ENCODE measurements at places on chromosomes 12 and 14.

GRCh38 chr12:113475451-113476175 lies 3.9 kb upstream of the LHX5 start:
- DNase-seq, result no peak

DNA sequence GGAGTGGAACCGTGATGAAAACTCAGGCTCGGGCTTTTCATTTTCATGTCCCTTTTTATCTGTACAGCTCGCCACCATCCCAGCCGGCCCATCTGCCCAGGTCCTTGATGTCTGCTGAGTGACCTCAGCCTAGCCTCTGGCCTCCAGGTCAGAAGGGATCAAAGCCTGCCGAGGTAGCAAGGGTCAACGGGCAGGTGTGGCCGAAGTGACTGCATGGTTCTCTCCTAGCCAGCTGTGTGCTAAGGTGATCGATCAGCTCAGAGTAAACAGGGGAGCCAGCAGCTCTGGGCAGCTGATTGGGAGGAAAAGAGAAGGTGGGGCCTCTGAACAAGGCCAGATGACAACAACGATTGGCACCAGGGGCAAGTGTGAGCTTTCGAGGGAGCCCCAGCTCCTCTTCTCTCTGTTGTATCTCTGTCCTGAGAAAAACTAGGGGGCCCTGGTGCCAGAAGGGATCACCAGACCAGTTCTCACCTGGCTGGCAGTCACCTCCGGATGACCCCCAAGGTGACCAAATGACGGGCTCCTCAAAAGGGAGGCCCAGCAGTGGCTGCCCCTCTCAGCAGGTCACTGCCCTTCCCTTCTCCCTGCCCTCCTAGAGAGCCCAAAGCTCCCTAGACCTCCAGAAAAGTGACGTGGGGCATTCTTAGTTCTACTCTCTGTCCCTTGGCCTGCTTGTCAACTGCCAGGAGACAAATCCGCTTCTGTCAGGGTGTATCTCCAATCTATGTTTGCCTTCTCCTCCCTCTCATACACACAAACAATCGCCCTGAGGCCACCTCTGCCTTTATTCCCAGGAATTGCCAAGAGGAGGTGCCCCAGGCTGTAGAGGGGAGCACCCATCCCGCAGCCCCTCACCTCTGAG lies 3.4 kb downstream of the SLC6A12 start:
- no peak for DNase-seq

GRCh38 chr12:51238037-51238509 lies 553 bp upstream of the DAZAP2 start:
- no peak for DNase-seq

- no peak for DNase-seq
Observed at GRCh38 chr14:103696466-103697071, 18.7 kb downstream of the XRCC3 start.

- DNase-seq, result no peak
Observed at GRCh38 chr12:64912516-64913255, 88.2 kb downstream of the TBC1D30 start.

GRCh38 chr12:96177013-96177412 lies 17.2 kb upstream of the ELK3 start:
- DNase-seq, result peak; percentile 72

GRCh38 chr12:77837876-77838291 lies 7.2 kb downstream of the NAV3 start:
- no peak for DNase-seq

GRCh38 chr14:74881431-74882102 lies at the start of gene DLST:
Gene DLST (plus strand): TSS chr14:74881916. CDS start chr14:74881954, 38 bp downstream.
- DNase-seq, result peak; percentile 88

GRCh38 chr14:34227834-34228649 lies 234.0 kb downstream of the SPTSSA start:
- peak; percentile 75 for DNase-seq

DNA sequence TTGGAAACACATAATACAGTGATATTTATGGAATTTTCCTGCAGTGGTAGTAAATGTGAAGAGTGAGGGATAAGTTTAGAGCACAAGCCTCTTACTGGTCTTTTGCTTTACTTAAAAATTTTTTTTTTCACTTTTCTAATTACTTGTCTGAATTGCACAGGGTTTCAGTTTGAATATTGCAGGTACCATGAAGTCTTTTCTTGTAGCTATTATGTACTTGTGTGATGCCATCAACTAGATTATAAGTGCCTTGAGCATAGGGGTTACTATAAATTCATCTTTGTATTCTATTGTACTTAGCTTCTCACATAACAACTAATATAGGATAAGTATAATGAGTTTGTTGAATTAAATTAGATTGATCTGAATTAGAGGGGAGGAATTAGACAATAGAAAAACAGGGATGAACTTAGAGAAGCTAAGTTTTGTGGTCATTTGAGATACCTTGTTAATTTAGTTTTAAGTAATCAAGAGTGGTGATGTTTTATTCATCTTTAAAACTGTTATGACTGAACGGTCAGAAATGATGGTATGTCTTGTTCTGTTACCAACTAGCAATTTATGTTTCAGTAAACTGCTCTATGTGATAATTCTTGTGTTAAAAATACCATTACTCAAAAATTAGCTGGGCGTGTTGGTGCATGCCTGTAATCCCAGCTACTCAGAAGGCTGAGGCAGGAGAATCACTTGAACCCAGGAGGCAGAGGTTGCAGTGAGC lies 42.1 kb downstream of the CCDC91 start:
- no peak for DNase-seq

- DNase-seq, result no peak
Observed at GRCh38 chr12:104694161-104694560, 237.4 kb downstream of the CHST11 start.

GRCh38 chr14:73146111-73146510 lies 9.8 kb downstream of the PSEN1 start:
- DNase-seq, result no peak

- DNase-seq, result no peak
Observed at GRCh38 chr14:56862836-56863235, 52.6 kb upstream of the OTX2 start.

DNA sequence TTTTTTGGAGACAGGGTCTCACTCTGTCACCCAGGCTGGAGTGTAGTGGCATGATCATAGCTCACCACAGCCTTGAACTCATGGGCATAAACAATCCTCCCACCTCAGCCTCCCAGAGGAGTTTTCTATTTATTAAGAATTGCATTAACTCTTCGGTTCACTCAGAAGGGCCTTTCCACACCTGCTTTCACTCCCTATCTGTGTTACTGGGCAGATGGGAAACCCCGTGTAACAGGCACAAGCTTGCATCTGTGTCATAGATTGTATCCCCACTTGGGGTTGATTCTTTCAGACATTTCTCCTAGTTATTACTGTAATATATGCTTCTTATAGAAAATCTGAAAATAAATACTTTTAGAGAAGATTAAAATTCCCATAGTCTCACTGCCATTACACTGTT lies 38.7 kb downstream of the STX2 start:
- no peak for DNase-seq

GRCh38 chr12:68359674-68360073 lies 27.5 kb upstream of the MDM1 start:
- DNase-seq, result no peak

- DNase-seq, result no peak
Observed at GRCh38 chr12:93653712-93654111, 23.5 kb upstream of the CRADD start.

GRCh38 chr12:125159702-125160101 lies 94.5 kb downstream of the AACS start:
- no peak for DNase-seq

- no peak for DNase-seq
Observed at GRCh38 chr12:80230068-80230467, 130.7 kb downstream of the OTOGL start.

DNA sequence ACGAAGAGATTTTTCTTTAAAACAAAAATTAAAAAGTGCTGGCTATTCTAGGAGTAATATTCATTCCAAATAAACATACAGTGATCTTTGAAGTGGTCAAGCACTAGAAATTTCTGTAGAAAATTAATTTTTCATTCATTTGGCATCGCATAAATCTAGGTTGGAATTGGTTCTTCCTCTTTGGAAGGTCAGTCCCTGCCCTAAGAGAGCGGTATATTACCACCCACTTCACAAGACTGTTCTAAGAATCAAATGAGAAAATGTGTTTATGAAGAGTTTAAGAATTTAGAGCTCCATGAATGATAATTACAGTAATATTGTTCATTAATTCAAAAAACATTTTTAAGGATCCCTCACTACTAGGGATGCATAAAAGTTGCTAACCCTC lies 444 bp upstream of the GEMIN2 start:
- DNase-seq, result no peak

DNA sequence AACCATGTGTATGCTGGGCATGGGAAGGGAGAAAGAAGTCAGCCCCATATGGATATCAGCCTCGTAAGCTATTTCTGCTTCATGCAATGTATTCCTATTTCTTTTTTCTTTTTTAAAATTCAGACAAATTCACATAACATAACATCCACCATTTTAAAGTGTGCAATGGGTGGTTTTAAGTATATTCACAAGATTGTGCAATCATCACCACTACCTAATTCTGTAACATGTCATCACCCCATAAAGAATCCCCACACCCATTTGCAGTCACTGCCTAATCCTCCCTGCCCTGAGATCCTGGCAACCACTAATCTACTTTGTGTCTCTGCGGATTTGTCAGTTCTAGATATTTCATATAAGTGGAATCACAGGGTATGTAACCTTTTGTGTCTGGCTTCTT lies 9.5 kb downstream of the POMT2 start:
- DNase-seq, result no peak

- DNase-seq, result peak; percentile 33
Observed at GRCh38 chr14:52267501-52268278, at the start of gene PTGDR. Gene PTGDR (plus strand): TSS chr14:52267698. CDS start chr14:52267815, 117 bp downstream.

GRCh38 chr14:104142136-104142945 lies 4.0 kb downstream of the KIF26A start:
- DNase-seq, result no peak

DNA sequence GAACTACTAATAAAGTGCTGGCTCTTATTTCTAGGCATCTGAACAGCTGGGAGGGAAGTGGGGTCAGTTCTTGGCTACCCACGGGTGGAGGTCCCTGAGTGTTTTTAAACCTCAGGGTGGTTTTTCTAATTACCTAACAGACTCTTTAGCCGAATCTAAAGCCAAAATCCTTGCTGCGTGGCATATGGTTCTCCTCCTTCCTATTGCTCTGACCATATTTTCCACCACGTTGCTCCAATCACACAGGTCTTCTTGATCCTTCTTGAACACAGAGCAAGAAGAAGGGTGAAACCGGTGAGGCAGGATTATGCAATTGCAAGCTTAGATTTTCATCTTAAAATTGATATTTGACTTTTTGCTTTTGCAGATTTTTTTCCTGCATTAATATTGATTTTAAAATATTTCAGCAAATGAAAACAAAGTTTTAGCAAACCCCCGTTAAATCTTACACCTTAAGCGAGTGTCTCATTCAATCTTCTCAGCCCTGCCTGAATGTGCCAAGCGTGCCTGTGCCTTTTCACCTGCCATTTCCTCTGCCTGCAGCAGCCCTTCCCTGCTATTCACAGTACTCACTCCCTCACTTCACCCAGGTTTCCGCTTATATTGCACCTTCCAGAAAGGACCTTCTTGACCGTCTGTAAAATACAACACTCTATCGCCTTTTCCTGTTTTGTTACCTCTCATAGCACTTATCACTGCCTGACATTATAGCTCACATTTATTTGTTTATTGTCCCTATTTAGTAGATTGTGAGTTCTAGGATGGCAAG lies 506.0 kb downstream of the DIO2 start:
- DNase-seq, result no peak

DNA sequence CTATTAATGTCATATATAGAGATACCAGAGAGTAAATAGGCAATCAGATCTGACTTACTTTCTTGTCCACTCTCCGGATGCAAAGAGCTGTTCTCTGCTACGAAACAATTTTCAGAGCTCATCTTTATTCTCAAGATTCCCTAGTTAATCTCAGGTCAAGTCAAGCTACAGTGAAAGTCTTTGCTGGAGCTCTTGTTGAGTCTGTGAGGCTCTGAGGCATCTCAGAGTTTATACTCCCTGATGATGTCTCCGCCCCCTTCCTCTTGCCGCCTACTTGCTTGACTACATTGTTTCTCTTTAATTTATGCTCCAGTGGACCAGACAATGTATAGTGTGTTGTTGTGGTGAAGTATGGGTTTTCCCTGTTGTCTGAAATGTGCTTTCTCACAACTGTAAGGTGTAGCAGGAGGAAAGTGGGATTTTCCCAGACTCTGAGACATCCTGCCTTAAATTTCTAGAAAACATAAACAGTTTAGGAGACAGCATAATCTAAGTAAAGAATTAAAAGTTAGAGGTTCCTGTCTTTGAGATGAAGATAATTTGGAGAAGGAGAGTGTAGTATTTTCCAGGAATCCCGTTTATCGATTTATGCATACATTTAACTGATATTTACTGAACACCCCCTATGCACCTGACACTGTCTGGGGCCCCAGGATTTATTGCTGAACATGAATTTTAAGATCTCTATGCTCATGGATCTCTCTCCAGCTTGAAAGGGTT lies at the start of gene CD69:
Gene CD69, minus strand, starts transcription at position 203 of the 720 bp plus-strand sequence. Its CDS starts 81 bp downstream, at position 122.
- peak; percentile 84 for DNase-seq

GRCh38 chr12:48815126-48816110 lies 2.9 kb upstream of the CACNB3 start:
- peak; percentile 71 for DNase-seq

DNA sequence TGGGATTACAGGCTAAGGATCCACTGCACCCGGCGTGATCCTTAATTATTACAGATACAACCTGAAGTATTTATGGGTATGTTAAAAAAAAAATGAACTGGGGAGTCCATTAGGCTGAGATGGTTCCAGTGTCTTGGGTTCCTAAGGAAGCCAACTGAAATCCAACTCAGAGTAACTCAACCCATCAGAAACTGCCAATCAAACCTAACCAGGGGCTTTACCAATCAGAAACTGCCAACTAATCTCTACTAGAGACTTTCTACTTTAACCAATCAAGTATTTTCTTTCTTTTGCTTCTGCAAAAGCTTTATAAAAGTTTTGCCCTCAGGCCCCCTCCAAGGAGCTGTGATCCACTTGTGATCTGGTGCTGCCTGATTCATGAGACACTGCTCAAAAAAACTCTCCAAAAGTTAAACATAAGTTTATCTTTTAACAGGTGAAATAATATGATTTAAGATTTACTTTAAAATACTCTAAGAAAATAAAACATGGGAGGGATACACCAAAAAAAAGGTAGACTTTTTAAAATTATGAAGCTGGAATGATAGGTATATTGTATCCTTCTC lies 88.0 kb downstream of the ACADS start:
- DNase-seq, result no peak

- no peak for DNase-seq
Observed at GRCh38 chr12:58530742-58531062, 389.6 kb downstream of the LRIG3 start.

Measured in activated CD4-positive, alpha-beta T cell treated with anti-CD3 and anti-CD28 coated beads, Interleukin-2, amount 50 U/mL, for 48 hours (primary cell).